ENCODE measurements at places on chromosomes 2 and 18.

GRCh38 chr2:122451040-122451439 is 695.6 kb downstream of the TSN start:
- DNase-seq = peak; percentile 62

DNA sequence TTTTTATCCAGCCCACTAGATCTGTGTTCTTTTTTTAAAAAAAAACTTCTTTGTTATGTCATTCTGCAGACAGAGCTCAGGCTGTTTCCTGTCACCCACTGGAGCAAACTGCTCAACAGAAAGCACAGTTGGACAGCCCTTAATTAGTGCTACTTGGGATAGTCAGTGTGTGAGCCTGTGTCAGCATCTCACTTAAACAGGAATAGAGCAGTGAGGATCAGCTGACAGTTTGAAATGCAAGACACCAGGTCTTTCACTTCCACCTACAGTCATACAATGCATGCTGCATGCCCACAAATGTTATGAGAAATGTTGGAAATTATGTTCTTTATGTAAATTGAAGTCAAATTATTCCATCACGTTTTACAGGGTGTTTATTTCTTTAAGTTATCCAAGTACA is 174.9 kb downstream of the NR4A2 start:
- no peak for DNase-seq

DNA sequence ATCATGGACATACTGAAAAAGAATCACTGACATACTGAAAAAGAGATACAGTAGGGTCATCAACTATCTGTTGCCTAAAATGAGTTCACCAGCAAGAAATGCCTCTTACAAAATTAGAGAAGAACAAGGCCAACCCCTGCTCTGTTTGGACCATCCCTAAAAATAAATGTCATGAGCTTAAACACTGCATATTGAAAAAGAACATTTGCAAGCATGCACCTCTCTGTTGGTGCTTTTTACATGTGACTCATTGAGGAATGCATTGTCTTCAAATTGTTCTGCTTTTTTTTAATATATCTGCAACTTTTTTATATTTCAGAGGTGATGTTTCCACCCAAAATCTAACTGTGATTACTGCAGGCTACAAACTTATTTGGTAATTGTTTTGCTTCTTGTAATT is 233.9 kb upstream of the LRATD1 start:
- DNase-seq = no peak

GRCh38 chr2:109214651-109215371 is 85.8 kb downstream of the SH3RF3 start:
- no peak for DNase-seq

GRCh38 chr2:221444106-221444505 is 128.0 kb downstream of the EPHA4 start:
- no peak for DNase-seq

DNA sequence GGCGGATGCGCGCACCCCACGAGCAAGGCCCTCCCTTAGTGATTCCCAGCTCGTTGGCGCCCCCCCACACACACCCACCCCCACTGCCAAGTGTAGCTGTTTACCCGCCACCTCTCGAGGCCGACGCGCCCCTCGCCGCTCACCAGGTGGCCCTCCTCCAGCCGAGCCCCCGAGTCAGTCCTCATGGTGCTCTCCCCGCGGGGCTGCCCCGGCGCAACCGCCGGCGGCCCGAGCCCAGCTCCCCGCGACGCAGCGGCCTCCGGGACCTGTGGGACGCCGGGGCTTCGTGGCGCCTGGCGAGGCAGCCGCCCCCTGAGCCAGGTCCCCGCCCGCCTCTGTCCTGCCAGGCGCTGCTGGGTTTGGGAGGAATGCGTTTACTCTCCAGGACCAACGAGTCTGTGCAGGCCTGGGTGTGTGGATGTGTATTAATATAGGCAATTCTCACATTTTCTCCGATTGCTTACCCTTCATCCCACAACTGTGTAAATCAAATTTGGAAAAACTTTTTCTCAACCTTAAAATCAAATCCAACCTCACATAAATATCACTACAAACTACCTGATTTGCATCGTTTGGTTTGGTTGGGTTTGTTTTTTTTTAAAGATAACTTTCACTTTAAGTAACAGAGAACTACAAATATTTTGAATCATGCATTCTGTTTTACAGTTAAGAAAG is at the start of gene TMEM237:
Gene TMEM237 (minus strand): TSS at position 288 of the 675 bp plus-strand sequence. CDS start 103 bp downstream, at position 185.
- peak; percentile 8 for DNase-seq

DNA sequence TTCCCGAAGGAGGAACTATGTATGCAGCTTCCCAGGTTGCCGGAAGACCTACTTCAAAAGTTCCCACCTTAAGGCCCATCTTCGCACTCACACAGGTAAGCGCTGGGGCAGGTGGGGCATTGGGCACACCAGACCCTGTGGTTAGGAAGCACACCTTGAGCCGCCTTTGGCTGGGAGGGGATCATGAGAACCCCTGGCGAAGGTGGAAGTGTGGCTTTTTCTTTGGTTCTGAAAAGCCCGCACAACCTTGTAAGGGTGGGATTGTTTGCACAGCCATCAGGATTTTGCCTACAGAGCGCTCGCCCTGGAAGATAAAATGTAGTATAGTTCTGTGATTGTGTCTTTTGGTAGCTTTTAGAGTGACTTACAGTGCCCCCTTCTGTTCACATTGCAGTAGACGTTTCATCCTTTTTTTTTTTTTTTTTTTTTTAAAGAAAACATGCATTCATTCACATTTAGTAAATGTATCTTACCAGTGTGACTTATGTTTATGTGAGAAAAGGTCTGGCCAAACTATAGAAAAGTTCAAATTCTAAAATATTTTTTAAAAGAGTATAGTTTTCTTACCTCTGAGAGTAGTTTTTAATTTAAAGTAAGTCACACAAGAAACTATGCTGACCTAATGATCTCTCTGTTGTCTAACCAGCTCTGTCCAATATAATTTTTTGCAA is 5.3 kb downstream of the KLF11 start:
- DNase-seq = peak; percentile 32

DNA sequence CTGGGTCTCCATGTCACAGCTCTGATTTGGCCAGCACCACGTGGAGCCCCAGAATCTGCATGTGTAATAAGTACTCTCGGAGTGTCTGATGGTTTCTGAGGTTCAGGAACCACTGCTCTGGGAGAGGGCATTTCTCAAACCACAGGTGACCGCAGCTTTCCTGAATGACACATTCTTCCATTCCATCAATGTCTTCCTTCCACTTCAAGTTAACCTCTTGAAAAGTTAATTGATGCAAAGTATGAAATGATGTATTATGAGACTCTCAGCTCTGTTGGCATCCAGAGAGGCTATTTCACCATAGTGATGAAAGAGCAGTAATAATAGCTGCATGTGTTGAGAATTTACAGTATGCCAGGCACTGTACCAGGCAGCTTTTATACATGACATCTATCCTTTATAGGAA is 61.3 kb upstream of the CRIM1 start:
- no peak for DNase-seq

GRCh38 chr2:40485854-40486253 is 34.0 kb upstream of the SLC8A1 start:
- DNase-seq = no peak

DNA sequence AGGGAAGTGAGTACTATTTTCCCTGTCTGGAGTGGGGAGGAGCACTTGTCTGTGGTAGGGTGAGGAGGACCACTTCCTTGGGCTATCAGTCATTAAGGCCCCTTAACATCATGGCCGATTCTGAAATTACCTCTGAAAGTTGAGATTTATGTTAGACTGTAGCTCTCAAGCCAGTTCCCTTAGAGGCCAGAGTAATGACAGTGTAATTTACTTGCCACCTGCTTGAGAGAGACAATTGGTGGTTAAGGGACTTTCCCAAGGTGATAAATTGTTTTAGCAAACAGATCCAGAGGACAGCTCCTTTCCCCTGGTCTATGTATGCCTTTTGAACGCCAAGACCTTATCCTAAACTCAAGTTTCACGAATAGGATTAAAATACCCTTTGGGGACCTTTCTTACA is 56.1 kb downstream of the NEDD4L start:
- DNase-seq = no peak

DNA sequence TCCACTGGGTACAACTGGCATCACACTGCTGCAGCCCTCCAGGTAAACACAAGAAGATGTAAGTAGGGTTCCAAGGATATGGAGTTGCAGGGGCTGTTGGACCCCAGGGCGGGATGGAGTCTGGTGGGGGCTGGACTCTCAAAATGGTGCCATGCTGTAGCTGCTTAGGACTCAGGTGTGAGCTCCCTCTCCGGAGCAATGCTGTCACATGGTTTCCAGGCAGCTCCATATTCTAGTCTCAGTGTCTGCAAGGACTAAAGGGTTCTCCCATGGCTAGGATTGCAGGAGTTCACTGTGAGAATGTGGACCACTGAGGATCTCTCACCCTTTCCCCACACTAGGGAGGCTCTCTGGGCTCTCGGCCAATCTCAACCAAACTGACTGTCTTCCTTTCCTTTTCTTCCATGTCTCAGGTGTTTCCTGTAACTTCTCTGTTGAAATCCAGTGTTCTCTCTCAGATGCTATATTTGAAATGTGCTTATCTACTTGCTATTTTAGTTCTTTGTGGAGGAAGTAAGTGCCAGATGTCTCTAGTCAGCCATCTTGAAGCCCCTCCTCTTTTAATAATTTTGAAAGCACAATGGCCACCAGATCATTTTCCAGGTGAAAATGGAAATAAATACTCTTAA is 57.6 kb downstream of the CCNT2 start:
- DNase-seq = no peak

- DNase-seq = no peak
Measured at GRCh38 chr2:144596073-144596871, 76.4 kb upstream of the ZEB2 start.

GRCh38 chr2:207113414-207113813 is 52.3 kb downstream of the KLF7 start:
- DNase-seq = no peak

- no peak for DNase-seq
Measured at GRCh38 chr2:8110716-8111115, 571.1 kb upstream of the ID2 start.

- DNase-seq = no peak
Measured at GRCh38 chr18:54948350-54948837, 10.9 kb downstream of the CCDC68 start.

GRCh38 chr2:73116182-73116960 is 3.6 kb upstream of the RAB11FIP5 start:
- DNase-seq = no peak

DNA sequence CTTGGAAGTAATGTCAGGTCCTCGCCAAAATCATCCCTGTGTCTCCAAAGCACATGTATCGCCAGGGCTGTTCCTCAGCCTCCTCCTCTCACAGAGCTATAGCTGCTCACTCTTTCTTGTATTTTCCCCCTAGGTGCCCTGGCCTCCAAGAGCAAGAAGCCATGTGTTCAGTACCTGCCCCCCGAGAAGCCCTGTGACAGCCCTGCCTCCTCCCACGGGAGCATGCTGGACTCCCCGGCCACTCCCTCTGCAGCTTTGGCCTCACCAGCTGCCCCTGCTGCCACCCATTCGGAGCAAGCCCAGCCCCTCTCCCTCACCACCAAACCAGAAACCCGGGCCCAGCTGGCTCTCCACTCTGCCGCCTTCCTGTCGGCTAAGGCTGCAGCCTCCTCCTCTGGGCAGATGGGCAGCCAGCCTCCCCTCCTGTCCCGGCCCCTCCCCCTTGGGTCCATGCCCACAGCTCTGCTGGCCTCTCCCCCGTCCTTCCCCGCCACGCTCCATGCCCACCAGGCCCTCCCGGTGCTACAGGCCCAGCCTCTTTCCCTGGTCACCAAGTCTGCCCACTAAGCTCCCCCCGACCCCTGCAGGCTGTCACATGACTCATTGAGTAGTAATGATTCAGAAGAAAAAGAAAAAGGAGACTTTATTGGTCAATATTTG is 18.8 kb downstream of the TGOLN2 start:
- no peak for DNase-seq

- DNase-seq = no peak
Measured at GRCh38 chr2:227339098-227339599, 14.1 kb downstream of the MFF start.

DNA sequence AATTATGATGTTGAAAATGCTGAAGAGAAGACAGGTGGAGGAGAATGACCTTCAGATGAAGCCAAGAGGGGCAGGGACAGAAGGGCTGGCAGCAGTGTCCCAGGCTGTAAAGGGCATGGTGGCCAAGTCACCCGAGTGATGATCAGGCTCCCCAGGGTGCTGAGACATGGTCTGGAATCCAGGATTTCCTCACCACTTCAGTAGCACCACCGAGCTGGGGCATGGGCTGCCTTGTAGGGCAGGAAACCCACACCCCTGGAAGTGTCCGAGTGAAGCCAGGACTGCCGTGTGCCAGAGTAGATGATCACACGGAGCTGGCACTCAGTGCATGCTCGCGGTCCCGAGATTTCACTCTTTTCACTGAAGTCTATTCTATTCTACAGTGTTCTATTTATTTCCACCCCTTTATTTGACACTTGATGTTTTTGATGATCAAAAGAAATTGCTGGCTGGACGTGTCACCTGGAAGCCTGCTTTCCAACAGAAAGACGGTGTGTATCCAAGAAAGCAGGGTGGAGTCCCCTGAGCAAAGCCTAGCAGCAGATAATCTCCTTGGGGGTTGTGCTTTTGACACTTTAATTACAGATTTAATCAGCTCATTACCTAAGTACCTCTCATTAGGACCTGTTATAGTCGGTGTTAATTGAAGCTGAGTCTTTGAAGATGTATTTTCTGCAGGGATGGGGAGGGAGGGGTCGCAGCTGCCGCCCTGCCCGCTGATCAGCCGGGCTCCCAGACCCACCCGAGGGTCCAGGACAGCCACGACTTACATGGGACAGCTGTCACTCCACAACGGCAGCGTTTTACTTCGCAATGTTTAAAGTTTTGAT is 92.3 kb downstream of the SEPTIN10 start:
- DNase-seq = no peak

- DNase-seq = no peak
Measured at GRCh38 chr2:144886862-144887261, 366.9 kb upstream of the ZEB2 start.

DNA sequence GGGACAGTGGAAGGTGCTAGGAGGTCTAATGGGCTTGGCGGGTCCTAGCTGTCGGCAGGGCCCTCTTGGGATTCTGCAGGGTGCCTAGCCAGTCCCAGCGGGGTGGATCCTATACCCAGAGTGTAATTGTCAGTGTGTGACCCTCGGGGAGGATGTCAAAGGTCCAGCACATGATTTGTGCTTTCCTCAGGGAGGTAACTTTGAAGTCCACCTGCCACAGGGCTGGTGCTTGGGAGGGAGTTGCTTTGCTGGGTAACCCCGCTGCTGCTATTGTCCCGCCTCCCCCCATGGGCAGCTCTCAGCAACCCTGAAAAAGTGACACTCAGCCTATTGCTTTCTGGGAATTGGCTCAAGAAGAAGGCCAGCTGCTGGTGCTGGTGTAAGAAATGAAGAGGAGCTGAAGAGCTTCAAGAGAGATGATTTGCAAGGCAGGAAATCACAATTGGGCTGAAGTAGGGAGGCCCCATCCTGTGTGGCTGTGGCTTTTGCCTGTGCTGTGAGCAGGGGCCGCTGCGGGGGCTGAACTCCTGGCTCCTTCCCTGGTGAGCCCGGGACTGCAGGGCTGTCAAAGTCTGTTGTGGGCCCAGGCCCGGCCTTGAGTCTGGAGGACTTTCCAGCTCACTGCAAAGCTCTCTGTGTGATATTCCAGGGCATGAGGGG is 36.4 kb downstream of the EMILIN2 start:
- DNase-seq = no peak

DNA sequence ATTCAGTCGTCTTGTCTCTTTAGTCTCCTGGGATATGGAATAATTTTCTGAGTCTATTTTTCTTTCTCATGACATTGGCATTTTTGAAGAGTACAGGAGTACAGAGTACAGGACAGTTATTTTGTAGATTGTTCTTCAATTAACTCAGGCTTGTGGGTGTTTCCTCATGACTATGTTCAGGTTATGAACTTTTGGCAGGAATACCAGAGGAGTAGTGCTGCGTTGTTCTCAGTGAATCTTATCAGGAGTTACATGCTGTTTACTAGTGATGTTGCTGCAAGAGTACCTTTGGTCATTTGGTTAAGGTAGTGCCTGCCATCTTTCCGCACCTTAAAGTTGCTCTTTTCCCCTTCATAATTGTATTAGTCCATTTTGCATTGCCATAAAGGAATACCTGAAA is 41.3 kb upstream of the AGFG1 start:
- DNase-seq = no peak

Measured in T47D (cell line).